ENCODE measurements at places on chromosomes 3 and 15.
A peak's percentile ranks its signal among the peaks of the same experiment; 100 is the strongest.

DNA sequence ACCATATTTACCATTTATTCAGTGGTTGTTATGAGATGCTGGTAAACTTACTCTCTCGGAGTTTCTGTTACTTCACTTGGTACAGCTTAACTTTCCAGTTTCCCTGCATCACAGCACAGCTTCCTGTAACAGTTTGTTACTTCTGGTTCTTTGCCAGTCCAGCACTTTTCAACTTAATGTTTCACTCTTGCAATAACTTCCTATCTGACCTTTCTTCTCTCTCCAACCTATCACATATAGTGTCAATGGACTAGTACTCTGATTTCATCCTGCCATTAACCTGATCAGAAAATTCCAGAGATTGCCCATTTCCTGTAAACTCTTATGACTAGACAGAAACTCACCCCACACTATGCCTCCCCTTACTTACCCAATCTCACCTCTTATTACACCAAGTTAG, 3.9 kb upstream of the ATP11B start:
- no peak for DNase-seq

- peak; percentile 52 for DNase-seq
These were observed 1.4 kb downstream of the FYTTD1 start for GRCh38 chr3:197750858-197751737.

- DNase-seq, result no peak
These were observed 108.6 kb upstream of the MRPS22 start for GRCh38 chr3:139235192-139235591.

- no peak for DNase-seq
These were observed 75.7 kb downstream of the SPSB4 start for GRCh38 chr3:141126661-141127343.

- peak; percentile 5 for DNase-seq
These were observed 47.4 kb downstream of the TMEM266 start for GRCh38 chr15:76107169-76107568.

All from mesenchymal stem cell (in vitro differentiated cells and primary cell).